ENCODE measurements at places on chromosomes 2 and 18.
A peak's percentile ranks its signal among the peaks of the same experiment; 100 is the strongest.

- DNase-seq, result no peak
Observed at GRCh38 chr2:72098935-72099334, 48.7 kb downstream of the CYP26B1 start.

GRCh38 chr2:192030289-192030688 is 164.4 kb downstream of the TMEFF2 start:
- DNase-seq, result no peak

DNA sequence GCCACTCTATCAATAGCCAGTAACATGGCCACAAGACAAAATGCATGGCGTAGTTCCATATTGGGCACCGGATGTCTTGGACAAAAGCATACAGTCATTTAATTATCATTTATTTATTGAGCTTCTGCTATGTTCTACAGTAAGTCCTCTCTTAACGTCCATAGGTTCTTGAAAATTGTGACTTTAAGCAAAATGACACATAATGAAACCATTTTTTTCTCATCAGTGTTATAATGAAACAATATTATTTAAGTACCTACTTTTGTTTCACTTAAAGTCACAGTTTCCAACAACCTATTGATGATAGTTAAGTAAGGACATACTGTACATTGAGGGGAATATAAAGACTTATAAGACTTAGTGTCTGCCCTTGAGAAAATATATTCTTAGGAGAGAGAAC is 84.9 kb downstream of the XRCC5 start:
- DNase-seq, result no peak

- DNase-seq, result peak; percentile 7
Observed at GRCh38 chr2:55581435-55581834, 36.0 kb downstream of the PPP4R3B start.

DNA sequence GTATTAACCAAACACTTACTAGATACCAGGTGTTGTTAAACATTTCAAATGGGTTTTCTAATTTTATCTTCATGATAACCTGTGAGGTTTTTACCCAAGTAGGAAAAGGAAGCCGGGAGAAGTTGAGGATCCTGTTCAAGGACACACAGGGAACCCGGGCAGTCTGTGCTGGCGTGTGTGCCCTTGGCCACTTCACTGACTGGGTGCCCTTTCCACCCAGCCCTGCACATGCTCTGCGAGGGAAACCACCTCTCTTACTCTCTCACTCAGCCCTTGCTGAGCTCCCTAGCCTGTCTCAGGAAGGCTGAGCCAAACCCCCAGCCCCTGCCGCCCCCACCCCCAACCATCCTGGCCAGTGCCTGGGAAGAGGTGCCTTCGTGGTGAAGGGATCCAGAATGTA is 51.8 kb downstream of the TEX44 start:
- no peak for DNase-seq

GRCh38 chr2:10410001-10410822 is 37.9 kb downstream of the ODC1 start:
- no peak for DNase-seq

DNA sequence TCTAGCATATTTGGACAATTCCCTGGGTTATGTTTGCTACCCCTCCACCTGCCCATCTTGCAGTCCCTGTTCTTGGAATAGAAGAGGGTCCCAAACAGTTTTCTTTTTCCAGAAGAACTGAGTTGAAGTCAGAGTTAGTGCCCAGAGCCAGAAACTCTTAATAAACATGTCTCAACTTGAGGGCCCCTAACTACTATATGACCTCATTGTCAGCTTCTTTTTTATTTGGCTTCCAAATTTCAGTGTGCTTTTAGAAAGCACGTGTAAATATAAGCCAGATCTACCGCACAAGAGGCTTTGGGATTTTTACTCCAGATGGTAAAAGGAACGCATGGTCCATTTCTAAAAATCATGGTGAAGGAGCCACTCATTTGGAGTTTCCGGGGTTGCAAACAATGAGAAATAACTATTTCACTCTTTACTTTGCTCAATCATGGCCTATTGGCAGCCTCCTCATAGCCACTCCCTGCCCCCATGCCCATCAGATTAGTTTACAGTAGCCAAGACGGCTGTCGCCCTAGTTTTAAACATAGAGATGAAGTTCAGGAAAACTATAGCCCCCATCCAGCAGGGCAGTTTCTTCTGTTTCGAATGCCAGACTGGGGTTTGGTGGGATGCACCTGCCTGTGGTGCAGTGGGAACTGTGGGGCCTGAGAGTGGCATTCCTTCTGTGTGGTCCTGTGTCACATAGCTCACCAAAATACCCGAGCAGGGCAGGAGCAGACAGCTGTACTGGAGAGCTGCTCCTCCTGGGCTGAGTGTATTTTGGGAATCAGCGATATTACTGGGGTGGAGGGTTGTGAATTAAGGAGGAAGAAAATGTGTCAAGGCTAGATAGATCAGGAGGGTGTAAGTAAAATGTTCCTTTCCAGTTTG is 1.7 kb downstream of the MAPRE3 start:
- no peak for DNase-seq

GRCh38 chr18:22683196-22683676 is 249.9 kb upstream of the RBBP8 start:
- no peak for DNase-seq

- no peak for DNase-seq
Observed at GRCh38 chr2:221268631-221269030, 303.5 kb downstream of the EPHA4 start.

DNA sequence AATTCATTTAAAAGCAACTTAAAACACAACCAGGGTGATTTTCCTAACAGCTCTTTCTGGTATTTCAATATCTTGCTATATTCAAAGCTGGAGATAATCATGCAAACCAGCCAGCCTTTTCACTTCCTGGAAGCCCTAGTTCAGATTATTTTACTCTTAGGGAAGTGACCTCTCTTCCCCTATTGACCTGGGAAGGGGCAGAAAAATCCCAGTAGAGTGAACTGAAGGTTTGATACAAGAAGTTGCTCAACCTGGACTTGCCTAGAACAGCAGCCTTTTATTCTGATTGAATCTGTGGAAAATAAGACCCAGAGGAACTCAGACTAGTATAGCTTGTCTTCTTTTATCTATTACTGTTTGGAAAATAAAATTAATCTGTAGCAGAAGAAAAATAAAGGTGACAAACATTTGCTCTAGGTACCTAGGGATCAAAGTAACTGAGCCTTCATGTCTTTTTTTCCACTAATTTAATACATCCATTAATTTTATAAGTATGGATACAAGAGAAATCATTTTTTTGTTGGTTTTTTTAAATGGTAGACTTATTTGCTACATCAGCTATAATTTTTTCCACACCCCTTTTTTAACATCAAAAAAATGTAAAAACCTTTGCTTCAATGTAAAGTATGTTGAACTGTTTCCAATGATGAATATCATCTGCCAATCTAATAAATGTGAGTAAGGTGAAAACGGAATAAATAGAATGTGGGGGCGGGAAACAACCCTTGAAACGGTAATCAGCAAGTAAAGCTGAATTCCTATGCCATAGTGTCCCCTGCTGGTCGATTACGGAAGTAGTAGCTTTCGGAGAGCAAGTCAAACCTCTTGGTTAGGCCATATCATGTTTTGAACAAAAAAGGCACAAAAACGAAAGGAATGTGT is 629.9 kb downstream of the NRXN1 start:
- DNase-seq, result no peak

DNA sequence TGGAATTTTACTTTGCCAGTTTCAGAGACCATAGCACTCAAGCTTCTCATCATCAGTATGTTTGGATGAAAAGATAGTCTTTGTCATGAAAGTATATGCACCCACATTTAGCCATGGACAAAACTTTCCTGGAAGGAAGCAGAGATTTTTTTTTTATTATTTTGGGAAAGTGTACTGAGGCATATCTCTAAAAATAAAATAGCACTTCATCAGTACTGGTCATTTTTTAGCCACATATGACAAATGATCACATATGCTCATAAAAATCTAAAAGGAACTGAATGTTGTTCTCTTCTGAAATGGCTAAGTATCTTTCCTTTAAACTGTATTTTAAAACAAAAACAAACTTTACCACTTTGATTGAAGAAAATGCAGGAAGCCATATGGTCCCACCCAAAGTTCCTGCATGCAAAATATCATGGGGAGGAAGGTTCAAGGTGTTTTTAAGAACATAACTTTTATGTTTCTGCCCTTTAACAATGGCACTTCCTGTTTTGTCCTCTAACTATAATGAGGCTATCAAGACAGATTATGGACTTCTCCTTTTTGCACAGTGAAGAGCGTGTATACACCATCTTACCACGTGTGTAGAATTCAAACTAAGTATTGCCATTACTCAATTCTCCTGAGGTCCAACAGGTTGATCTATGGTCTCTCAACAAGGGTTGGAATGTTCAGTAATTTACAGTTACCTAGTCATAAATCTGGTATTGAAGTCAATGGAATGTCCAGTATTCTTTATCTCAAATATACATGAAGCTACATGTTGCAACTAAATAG is 77.1 kb upstream of the SLC39A10 start:
- DNase-seq, result no peak

DNA sequence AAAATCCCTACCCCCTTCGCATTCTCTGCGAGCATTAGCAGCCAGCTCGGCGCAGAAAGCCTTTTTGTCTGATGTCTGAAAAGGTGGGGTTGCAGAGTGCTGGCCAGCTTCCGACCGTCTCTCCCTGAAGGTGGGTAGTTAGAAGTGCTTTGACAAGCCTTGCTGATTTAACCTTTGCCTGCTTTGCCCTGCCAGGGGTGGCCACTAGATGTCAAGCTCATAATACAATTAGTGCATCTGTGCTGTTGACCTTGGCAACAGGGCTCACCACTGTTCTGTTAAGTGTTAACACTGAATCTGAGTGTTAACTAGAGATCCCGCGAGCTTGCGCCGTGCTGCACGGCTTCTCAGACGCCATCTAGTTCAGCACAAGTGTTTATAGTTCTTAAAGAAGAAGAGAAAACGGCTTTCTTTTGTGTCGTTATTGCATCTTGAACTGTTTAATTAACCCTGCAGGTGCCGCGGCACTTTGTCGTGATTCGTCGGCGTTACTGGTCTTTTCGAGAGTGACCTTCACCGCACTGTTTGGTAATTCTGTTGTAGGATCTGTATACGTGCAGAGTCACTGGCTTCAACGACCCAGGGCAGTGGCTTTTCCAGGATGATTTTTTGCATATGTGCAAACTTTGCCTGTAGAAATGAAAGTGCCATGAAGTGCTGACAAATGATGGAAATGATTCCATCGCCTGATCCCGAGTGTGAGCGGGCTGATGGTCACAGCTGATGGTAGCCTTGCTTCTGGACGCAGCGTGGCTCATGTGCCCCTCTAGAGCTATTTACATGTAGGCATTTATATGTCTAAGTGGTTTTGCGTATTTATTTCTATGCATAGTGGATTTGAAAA is 5.5 kb downstream of the SALL3 start:
- no peak for DNase-seq

GRCh38 chr18:46393230-46393629 is 263.8 kb downstream of the LOXHD1 start:
- no peak for DNase-seq
